ENCODE measurements at places on chromosomes 3 and 15.
A peak's percentile ranks its signal among the peaks of the same experiment; 100 is the strongest.

DNA sequence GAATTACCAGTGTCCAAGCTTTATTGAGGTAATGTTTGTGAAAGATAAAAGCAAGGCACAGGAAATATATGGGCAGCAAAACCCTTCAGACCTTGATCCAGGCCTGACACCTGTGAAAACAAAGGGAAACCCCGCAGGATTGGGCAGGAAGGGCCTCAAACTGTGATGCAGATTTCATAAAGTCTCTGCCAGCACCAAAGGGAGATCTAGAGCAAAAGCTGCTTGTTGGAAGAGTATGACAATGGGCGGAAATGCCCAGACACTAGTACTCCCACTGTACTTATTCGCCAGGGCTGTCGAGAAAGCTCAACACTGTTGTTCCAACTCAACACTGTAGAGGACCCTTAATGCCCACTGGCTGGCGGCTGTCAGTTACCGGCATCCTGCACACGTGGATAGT is 207.9 kb downstream of the CD47 start:
- DNase-seq, result no peak

DNA sequence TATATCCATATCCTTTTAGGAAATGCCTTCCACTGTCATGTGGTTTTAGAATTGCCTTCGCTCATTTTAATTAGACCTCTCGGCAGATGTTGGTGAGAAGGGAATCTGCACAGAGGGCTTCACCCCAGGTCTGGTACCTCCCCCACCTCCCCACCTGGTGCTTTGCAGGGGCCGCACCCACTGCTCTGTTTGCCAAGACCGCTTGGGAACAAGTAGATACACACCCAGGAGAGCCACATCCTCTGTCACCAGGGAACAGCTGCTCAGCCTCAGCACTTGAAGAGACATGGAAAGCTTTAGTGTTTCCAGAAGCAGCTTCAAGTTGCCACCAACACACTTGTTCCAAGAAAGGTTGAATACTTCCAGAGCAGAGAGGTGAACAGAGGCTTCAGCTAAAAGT is 21.8 kb downstream of the LRRC31 start:
- DNase-seq, result no peak

GRCh38 chr3:64961301-64961700 is 273.5 kb upstream of the ADAMTS9 start:
- DNase-seq, result no peak

DNA sequence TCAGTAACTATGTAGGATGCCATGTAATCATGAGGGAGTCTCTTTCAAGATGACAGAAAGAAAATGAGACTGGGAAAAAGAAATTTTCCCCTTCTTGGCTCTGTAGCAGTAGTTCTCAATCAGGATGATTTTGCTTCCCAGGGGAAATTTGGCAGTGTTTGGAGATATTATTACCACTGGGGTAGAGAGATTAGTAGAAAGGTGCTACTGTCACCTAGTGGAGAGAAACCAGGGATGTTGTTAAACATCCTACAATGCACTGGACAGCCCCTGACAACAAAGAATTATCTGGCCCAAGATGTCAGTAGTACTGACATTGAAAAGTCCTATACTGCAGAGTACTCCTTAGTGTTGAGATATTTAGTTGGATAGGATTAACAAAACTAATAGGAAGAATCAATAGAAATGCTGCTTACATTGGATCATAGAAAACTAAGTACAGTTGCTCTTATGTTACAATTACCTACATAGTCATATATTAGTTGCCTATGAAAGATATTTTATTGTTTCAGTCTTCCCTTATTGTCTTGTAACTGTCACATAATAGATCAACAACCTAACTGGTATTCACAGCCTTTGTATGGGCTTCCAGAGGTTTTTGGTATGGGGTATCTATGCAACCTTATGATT is 433.3 kb downstream of the RAP2B start:
- no peak for DNase-seq

GRCh38 chr3:8970971-8971589 is 7.8 kb upstream of the RAD18 start:
- DNase-seq, result peak; percentile 30

- no peak for DNase-seq
Measured at GRCh38 chr3:58258392-58259055, 20.9 kb downstream of the ABHD6 start.

DNA sequence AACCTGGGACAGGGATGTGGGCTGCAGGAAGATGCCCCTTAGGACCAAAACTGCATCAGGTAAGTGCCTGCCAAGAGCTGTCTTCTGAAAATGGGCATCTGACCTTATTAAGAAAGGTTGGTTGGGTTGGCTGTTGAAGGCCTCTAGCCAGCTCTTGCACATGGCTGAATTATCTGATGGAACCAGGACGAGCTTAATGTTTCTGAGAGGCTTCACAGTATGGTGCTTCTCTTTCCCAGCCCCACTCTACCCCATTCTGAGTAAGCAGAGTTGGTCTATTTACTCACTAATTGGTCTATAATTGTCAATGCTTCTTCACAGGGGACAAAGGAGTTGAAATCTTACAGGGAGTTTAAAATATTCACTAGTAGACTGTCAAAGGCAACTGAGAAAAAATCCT is 48.4 kb downstream of the DTWD1 start:
- DNase-seq, result no peak

DNA sequence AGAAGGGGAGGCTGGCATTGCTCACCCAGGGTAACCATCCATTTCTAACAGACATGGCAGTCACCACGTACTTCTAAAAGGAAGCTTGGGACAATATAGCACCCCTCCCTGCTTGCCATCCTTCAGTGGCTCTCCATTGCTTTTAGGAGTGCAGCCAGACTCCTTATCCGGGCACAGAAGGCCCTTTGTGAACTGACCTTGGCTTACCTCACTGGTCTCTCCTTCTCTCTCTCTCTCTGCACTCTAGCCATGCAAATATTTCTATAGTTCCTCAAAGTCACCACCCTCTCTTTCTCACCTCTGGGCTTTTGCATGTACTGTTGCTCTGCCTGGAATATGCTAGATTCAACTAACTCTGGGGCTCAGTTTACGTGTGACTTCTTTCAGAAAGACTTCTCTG is 301.1 kb downstream of the SHQ1 start:
- no peak for DNase-seq

- DNase-seq, result no peak
Measured at GRCh38 chr3:157368171-157368570, 68.5 kb upstream of the PTX3 start.

DNA sequence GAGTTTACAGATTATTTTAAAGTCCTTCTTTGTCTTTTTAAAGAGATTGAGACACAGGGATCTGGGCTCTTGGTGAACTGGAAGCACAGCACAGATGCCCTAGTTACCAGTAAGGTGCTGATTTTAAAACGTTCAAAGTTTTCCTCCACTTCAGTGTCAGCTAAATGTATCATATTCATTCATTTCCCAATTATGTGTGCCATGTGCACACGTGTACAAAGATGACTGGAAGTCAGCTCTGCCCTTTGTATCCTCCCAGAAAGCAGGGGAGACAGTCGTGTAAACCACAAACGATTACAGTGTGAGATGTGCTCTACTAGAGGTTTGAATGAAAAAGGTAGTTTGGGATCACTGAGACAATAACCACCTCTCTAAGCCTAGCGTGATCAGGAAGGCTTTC is 730 bp downstream of the ZKSCAN7 start:
- no peak for DNase-seq

DNA sequence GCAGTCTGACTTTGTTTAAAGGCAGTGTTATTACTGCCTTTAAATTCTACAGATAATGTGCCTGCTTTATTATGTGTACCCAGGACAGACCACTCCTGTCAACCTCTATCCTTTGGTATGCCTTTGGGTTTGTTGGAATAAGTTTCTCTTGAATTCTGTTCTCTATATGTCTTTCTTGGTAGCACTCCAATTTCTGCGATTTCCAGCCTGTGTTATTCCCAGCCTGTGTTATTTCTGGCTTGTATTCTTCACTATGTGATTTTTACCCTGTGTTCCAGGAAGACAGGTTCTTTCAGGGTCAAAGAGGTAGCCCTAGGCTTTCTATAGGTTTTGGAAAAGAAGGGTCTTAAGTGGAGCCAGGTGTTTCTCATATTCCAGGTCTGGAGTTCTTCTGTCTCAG is 407.4 kb upstream of the AZI2 start:
- DNase-seq, result no peak

DNA sequence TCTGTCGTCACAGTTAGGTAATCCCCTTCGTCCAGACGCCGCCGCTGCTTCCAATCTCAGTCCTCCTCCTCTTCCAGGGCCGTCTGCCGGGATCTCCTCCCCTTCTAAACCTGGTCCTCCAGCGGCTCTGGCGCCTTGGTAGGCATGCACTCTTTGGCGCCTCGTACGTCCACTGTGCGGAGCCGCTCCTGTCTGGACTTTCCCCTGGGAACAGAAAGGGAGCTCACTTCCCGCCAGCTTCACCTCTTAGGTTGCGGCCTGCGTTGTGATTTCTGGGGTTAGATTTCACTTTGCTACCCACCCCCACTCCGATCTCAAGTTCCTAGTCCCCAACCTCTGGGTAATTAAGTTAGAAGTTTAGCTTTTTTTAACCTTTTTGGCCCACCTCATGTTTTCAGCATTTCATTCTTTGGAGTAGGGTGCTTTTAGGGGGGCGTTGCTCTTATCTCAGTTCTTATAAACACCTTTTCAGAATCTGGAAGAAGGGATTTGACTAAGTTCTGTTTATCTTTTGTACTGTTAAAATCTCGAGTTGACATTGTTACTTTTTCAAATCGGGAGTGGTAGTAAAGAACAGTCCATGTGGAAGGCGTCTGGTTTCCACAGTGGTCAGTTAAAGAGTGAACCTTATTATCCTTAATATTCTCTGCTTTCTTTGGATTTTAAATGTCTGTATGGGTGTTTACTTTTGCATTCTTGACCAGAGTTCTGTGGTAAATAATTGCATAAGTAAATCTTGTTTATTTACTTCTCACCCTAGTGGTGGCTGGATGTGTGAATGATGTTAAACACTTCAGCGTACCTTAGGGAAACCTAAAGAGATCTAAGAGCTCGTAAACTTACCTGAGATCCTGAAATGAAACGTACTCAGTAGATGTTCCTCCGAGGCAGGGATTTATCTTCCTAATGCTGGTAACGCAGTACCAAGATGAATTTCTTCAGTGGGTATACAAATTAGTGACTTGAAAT is 611 bp downstream of the CTDSPL2 start:
- no peak for DNase-seq

DNA sequence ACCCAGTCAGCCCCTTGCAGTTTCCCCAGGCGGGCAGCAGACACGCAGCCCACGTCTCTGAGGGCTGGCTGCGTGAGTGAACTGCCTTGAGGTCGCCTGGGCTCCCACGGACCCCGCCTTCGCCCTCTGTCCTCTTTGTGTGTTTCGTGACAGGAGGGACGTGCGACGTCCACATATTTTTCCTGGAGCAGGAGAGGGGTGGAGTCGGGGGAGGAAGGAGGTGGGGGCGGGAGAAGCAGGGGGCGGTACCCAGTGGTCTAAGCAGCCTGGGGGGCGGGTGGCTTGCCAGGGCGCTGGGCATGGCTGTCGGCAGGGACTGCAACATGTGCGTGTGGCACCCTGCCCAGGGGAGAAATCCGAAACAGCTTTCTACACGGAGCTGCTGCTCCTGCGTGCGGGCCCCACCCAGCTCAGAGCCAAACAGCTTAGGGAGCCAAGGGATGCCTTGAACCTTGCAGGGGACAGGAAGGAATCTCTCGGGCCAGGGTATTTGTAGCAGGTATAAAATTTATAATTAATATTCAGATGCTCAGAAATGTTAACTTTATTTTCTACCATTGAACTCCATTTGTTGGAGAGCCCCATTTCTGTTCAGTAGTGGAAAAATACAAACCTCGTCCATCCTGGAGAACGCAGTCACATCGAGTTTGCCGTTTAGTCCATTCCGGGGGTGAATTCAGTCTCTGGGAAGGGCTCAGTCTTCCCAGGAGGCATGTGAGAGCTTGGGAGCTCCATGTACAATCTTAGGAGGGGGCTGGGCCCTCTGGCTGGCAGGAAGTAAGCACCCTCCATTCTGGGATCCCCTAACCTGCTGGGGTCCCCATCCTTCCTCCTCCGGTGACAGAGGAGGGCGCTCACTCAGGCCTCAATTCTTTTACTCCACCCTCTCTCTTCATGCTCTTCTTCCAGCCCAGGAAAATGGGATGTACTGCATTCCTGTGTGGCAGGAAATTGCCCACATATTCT is 79.1 kb upstream of the MEF2A start:
- no peak for DNase-seq

- no peak for DNase-seq
Measured at GRCh38 chr3:99637368-99638111, 854 bp upstream of the COL8A1 start.

GRCh38 chr3:71847794-71848193 is 62.8 kb upstream of the PROK2 start:
- no peak for DNase-seq

DNA sequence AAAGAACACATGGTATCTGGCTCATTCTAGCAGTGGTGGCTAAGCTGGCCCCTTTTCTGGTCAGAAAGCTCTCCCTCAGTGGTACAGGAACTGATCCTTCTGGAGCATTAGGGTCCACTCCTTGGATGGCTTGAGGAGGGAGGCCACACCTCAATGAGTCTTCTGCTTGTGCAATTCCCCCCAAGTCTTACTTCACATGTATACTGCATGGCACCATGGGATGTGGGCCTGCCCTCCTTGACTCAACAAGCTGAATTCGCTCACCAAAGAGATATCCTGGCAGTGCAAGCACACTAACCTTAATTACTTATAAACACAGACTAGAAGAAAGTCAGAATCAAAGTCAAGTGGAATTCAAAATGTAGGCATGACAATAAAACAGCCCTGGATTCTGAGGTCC is 133.8 kb upstream of the SLC2A2 start:
- DNase-seq, result no peak

GRCh38 chr3:30122359-30122758 is 484.0 kb upstream of the TGFBR2 start:
- DNase-seq, result no peak

DNA sequence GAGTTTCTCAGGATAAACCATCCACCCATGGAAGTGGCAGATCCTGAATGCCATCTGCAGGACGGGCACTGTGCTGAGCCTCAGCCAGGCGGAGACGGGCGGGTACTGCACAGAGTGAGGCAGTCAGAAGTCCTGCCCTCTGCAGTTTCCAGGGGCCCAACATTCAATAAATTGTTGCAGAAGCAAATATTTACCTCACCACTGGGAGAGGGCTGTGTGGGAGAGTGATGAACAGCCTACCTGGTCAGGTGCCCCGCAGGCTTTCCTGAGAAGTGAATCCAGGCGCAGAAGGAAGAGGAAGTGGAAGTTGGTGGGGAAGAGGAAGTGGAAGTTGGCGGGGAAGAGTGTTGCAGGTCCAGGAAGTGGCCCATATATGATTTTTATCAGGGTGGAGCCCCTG is 100.8 kb downstream of the SLCO3A1 start:
- no peak for DNase-seq

GRCh38 chr15:70044168-70044567 is 53.5 kb downstream of the TLE3 start:
- DNase-seq, result no peak

- DNase-seq, result no peak
Measured at GRCh38 chr3:28132941-28133340, 108.5 kb upstream of the CMC1 start.
